T follicular helper cell (primary cell): ENCODE measurements at places on chromosomes 6 and 20.

- no peak for DNase-seq
These were observed 4.8 kb downstream of the PHF20 start for GRCh38 chr20:35776513-35777101.

DNA sequence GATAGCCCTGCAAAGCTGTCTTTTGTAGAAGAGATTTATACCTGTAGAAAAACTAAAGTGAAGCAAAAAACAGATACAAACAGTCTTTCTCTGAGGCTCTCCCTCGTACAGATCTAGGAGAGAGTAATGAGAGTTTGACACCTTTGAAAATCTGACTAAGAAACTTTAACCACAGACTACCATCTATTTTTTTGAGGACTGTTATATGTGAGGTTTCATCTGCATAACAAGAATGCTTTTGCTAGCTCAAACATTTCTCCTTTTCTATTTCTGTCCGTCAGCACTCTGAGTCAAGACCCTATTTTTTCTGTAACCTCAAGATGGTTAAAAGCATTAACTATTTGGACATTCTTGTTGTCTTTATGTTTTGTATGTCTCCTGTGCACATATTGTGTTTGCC lies 193.0 kb downstream of the BTBD3 start:
- no peak for DNase-seq

DNA sequence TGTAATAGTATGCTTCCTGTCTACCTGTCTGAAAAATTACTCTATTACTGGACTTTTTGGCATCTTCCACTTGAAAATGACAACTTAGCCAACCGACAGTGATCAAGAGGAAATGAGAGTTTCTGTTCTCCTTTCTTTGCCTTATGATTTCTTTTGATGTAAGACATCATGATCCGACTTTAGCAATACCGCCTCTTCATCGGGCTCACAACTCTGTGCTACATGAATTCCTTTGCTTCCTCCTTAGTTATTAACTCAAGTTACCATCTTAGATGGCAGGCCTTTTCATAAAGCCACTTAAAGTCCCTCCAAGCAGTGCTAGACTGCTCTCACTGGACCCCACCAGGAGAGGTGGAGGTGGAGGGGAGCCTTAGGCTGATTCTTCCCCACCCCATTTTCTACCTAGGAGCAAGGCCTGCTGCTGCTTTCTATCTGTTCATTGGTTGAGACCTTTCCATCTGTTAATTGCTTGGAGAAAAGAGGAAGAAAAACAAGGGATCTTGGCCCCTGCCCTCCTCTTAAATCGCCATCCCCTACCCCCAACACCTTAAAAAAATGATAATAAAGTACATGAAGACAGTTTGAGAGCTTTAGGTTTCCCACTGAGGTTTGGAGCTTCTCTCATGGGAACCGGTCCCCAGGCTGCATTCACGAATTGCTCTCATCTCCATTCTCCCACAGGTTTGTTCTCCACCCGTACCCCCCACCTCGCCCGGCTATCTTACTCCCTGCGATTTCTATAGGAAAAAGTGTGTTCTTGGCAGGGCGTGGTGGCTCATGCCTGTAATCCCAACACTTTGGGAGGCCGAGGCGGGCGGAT lies 21.6 kb upstream of the MCM3 start:
- DNase-seq = no peak

DNA sequence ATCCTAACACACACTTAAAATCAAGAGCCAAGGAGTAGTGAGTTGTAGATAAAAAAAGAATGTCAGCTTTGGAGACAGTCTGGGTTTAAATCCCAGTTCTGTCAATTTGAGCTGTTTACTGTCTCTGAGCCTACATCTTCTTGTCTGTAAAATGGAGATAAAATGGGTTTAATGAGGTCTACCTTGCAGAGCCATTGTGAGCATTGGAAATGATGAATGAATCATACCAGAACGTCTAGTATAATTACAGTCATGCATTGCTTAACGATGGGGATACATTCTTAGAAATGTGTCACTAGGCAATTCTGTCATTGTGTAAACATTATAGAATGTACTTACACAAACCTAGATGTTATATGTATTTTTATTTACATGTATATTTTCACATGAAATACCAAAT lies 17.6 kb upstream of the SGK2 start:
- no peak for DNase-seq

GRCh38 chr6:157761331-157761921 lies 61.6 kb upstream of the SNX9 start:
- DNase-seq = peak; percentile 19

DNA sequence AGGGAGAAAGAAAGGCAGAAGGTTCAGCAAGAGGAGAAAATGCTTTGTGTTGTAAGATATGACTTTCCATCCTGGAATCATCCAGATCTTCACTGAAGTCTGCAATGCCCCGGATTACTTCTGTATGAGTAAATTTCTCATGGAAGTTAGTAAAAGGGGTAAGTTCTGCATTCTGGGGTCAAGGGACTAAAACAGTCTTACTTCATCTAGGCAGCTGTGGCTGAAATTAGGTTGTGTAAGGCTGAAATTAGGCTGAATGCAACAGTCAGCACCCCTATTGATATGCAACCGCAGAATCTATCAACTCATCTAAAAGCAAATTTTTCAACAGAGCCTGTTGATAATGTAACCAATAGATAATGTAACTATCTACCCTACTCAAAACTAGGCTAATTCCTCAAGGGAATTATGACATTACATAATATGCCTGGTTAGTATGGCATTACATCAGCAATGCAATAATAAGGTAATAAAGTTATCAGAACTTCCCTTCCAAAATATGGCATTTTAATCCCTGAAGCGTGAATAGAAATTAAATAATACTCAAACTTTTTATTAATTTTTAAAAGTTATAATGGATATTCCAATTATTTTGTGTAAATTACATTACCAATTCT lies 671.7 kb upstream of the CITED2 start:
- no peak for DNase-seq

GRCh38 chr6:129287231-129288177 lies 404.6 kb downstream of the LAMA2 start:
- no peak for DNase-seq

DNA sequence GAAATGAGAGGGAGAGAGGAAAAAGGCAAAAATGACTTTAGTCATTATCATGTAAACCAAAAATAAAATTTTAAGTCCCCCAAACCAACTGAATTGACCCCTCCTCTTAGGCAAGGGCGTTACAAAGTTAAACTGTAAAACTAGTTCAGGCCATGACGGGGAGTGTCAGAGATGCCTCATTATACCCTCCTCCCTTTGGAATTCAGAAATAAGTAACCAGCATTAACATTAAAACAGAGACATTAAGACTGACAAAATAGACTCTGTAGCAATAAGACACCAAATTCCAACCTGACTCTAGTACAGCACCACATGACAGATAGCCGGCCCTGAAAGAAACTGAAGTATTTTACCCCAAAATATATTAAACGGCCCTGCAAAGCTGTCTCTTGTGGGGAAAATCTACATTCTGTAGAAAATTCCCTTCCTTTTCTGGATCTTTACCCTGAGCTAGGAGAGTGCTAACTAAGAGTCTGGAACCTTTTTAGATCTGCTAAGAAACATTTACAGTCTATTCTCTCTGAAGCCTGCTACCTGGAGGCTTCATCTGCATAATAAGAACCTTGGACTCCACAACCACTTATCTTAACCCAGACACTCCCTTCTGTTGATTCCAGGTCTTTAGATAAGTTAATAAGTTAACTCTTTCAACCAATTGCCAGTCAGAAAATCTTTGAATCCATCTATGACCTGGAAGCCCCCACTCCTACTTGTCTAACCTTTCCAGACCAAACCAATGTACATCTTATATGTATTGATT lies 150.7 kb downstream of the PKHD1 start:
- DNase-seq = no peak

- DNase-seq = no peak
These were observed 114.9 kb downstream of the FOXC1 start for GRCh38 chr6:1724616-1725015.

DNA sequence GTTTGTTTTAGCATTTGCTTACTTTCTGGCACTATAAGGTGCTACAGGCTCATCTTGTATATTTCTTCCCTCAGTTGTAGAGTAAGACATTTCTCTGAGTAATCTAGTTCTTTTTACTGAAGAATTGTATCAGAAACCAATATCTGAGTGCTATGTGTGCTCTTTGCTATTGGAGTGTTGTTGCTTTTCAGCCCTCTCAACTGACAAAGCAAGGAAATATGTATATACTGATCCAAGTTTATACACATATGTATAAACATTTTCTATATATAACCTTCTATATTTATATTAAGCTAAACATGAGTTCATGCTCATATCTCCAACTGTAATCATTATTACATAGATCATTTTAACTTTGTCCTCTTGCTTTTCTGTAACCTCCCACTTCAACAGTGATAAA lies 405.7 kb downstream of the RFPL4B start:
- no peak for DNase-seq
